ENCODE measurements at places on chromosomes 2 and 18.

GRCh38 chr18:24802456-24802855 lies 342.0 kb downstream of the HRH4 start:
- ATAC-seq: no peak

GRCh38 chr2:239574054-239574433 lies 173.2 kb upstream of the HDAC4 start:
- ATAC-seq: no peak

DNA sequence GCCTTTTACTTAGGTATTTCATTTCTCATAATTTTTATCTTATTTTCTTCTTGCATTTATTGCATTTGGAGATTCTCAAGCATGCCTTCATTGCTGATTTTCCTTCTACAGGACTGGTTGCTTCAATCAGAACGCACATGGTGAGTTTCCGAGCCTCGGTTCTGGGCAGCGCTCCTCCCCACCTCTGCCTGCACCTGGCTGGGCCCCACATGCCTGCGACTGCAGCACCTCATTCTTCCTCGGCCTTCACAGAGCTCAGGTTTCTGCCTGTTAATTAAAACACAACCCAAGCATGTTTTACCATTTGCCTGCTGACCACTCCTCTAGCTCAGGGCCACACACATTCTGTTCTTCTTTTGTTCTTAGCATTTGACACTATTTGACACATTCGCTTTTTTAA lies 398.8 kb downstream of the GALR1 start:
- no peak for ATAC-seq

- ATAC-seq: peak; percentile 38
These were observed 640 bp downstream of the ROCK2 start for GRCh38 chr2:11343650-11344341.

DNA sequence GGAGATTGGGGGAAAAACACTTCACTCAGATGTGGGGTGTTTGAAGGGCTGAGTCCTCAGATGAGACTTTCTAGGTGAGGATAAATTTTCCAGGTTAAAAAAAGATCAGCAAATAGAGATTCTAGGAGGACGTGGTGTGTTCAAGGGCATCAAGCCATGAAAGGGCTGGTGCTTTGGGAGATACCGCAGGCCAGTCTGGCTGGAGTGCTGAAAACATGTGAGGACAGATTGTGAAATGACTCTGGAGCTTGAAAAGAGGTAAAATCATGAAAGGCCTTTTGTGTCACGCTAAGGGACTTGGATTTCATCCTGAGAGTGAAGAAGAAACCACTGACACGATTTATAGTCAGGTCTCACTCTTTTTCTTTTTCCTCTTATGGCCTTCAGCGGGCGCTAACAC lies 320.5 kb downstream of the DPP10 start:
- ATAC-seq: no peak

GRCh38 chr2:10185046-10185445 lies 62.5 kb downstream of the RRM2 start:
- no peak for ATAC-seq

DNA sequence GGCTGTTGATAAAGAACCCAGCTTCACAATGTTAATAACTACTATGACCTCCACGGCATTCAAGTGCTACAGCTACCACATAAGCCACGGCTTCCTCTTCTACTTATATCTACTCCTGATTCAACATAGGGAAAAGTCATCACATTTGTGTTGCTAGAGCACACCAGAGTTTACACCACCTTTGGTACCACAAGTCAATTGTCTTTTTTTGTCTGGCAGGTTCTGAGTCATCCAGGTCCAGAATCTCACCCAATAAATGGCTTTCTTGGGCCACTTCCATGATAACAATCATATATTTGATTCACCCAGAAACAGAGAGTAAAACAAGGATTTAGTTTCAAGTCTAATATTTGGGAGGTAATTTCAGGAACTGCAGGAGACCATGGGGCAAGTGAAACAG lies 480.2 kb downstream of the TMX3 start:
- no peak for ATAC-seq

DNA sequence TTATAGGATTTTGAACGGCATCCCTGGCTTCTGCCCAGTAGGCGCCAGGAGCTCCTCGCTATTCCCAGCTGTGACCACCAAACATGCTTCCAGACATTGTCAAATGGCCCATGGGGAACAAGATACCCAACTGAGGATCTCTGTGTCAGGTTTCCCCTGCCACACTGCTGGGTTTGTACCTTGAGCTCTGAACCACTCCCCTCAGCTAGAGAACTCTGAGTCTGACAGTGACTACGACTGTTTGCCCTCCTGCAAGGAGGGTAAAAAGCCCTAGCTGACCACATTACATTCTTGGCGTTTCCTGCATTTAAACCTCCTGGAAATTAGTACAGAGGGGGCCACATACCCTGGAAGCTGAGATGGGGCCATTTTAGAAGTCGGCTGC lies 12.4 kb downstream of the LRRFIP1 start:
- no peak for ATAC-seq

- no peak for ATAC-seq
These were observed 1033.2 kb upstream of the NXPH2 start for GRCh38 chr2:139813340-139813739.

Data from activated CD4-positive, CD25-positive, alpha-beta regulatory T cell treated with anti-CD3 and anti-CD28 coated beads, Interleukin-2, amount 50 U/mL, for 24 hours (primary cell).